ENCODE measurements at places on chromosomes 2 and 18.

GRCh38 chr2:238763471-238763995 lies 84.4 kb upstream of the TWIST2 start:
- DNase-seq, result no peak

- DNase-seq, result no peak
Measured at GRCh38 chr2:8674420-8675009, 7.3 kb upstream of the ID2 start.

GRCh38 chr18:25853691-25854433 lies 236.6 kb downstream of the SS18 start:
- no peak for DNase-seq

- DNase-seq, result no peak
Measured at GRCh38 chr2:11872948-11873269, 126.5 kb downstream of the LPIN1 start.

DNA sequence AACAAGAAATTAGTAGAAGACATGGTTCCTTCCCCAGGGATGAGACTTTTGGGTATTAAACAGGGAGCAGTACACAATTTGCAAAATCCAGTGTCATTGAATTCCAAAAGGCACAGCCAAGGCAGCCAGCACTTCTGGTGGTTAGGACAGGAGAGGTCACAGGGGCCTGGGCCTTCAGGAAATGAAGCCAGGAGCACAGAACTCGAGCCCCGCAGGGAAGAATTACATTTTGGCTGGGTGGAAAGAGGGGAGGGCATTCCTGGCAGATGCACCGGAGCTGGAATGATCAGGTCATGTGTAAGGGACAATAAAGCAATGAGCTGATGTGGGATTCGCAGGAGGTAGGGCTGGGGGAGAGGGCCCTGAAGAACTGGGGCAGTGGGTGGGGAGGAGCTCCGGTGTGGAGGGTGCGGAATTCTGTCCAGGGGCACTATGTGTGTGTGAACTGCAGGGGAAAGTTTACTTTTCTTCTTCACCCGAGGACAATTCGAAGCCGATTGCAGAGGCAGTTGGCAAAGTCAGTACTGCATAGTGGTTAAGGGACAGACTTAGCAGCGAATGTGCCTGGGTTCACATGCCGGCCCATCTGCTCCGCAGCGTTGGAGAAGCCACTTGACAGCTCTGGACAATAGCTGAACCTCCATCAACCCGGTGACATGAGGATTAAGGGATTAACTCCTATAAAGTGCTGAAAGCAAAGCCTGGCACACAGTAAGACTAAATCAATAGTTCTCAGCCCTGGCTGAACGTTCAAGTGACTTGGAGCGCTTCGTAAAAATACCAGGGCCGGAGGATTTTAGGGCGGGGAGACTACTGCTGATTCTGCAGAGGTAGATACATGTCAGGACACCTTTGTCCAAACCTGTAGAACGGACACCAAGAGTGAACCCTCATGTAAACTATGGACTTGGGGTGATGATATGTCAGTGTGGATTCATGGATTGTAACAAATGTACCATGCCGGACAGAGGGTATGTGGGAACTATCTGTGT lies 36.4 kb downstream of the ALPK2 start:
- DNase-seq, result no peak

DNA sequence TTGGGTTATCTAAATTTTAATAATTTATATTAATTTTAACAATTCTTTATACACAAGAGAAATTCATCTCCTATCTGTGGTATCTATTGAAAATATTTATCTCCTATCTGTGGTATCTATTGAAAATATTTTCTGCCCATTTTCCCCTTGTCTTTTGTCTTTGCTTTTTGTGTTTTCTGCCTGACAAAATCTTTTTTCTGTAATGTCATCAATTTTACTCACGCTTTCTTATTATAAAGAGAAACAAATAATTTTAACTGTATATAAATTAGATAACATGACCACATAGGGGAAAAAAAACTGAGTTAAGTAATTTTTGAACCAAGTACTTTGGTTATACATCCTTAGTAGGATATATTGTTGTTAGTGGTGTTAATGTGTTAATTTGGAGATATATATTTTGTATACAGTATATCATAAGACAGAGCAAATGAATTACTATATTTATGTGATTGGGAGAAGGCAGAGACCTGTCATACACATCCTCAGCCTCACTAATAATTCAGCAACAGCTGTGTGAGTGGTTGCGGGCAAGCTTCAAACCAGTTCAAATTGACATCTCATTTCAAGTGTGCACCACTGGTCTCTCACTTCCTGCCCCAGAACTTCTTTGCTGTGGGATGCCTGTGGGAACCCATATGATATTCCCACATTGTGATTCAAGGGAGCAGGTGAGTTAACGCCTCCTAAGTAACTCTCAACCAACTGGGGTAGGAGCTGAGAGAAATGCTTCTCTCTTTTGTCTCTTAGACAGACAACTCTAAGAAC lies 292.4 kb downstream of the SP3 start:
- no peak for DNase-seq

- no peak for DNase-seq
Measured at GRCh38 chr2:233402789-233403188, 48.5 kb downstream of the DGKD start.

- DNase-seq, result no peak
Measured at GRCh38 chr18:55485666-55486065, 102.3 kb downstream of the TCF4 start.

- DNase-seq, result no peak
Measured at GRCh38 chr18:5516841-5517240, 27.0 kb downstream of the EPB41L3 start.

GRCh38 chr2:84782717-84783442 lies 98.0 kb downstream of the TRABD2A start:
- peak; percentile 20 for DNase-seq

DNA sequence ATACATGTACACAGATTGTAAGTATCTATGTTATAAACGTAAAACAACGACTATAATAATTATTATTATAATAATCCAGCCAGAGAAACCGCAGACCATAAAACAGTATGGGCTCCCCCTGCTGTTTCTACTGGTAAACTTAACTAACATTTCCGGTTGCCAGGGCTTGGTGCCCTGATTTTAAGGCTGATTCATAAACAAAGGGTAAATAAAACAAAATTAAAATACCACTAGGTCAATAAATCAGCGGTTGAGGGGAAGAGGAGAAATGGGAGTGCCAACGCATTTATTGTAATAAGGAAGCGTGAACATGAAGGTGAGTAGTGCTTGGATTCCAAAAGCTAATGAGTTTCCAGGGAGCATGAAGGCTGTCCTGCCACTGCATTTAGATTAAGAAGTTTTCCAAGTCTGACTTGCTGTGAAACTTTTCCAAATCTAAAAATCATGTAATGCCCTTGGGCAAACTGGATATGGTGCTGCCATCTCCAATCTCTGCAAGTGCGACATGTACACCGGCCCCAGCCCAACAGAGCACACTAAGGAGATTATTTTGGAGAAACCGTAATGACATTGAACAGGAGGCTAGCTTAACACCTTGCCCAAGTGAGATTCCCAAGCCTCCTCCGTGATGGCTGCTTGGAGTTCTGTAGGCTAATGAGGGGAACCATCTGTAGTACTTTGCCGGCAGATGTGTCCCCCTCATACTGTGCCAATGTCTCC lies 50.7 kb upstream of the HNRNPA3 start:
- peak; percentile 10 for DNase-seq

DNA sequence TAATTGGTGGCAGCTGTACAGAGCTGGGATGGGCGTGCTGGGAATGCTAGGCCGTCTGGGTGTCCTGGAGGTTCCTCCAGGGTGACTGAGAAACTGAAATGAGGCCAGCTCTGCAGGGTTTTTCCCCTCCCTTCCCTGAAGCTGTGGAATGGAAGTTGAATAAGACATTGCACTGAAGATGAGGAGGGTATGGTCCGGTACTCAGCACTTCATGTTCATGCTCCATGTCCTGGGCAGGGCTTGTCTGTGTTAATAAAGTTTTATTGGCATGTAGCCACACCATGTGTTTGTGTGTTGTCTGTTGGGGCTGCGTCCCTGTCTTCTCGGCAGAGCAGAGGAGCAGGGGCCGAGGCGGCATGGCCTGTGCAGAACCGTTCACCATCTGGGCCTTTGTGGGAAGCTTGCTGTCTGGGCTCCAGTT lies 154.0 kb downstream of the LDLRAD4 start:
- DNase-seq, result no peak

- no peak for DNase-seq
Measured at GRCh38 chr2:71932037-71932779, 215.5 kb downstream of the CYP26B1 start.

- no peak for DNase-seq
Measured at GRCh38 chr18:39801010-39801409, 2154.0 kb upstream of the PIK3C3 start.

DNA sequence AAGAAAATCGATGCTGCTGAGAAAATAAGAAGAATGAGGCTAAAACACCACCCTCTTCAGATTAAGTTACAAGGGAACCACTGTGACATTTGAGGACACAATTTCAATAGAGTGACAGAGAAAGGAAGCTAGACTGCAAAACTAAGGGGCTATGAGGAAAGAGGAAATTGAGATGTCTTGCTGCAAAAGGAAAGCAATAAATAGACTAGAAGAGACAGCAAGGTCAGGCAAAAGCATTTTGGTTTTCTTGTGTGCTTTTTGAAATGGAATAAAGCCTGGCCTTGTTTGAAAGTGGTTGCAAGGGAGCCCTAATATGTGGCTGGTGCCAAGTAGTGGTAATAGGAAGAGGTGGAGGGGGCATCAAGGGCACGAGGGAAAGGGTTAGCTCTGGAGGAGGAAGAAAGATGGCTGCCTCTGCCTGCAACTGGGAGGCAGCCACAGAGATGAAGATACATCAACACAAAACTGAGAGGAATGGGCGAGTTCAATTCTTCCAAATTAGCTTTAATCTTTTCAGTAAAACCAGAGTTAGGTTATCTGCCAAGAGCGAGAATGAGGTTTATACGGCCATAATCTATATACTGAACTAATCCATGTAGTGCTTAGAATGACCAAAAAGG lies 1.2 kb upstream of the MRO start:
- DNase-seq, result no peak

- no peak for DNase-seq
Measured at GRCh38 chr2:135552887-135553286, 21.6 kb downstream of the R3HDM1 start.

- DNase-seq, result no peak
Measured at GRCh38 chr2:72211350-72211749, 63.7 kb upstream of the CYP26B1 start.

DNA sequence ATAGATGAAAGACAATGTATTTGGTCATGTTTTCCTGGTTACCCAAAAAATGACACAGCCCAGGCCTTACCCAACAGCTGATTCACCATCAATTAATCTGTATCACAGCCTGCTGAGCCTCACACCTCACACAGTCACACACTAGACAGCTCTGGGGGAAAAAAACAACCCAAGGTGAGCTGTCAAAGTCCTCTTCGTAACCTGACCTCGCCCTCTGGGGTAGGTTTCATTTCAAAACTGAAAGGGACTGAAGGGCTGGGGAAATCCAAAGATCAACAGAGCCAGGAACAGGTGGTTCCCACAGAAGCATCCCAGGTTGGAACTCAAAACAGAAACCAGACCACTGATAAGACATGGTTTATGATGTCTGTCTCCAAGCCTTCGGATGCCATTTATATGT lies 18.2 kb upstream of the PCBP1 start:
- DNase-seq, result peak; percentile 77

DNA sequence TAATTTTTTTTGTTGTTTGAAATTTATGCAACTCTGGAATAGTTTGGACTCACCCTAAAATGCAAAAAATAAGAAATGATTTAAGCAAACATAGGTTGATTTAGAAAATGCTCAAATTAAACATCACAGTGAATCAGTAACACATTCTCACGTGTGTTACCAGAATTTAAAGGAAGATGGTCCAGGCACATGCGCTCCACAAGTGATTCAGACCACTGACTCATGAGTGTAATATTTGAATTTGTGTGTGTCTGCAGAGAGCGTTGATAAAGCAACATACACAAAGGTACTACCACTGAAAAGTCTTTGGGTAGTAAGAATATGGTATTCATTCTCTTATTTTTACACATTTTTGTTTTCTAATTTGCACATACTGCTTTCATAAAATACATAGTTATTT lies 7.9 kb downstream of the SS18 start:
- no peak for DNase-seq

DNA sequence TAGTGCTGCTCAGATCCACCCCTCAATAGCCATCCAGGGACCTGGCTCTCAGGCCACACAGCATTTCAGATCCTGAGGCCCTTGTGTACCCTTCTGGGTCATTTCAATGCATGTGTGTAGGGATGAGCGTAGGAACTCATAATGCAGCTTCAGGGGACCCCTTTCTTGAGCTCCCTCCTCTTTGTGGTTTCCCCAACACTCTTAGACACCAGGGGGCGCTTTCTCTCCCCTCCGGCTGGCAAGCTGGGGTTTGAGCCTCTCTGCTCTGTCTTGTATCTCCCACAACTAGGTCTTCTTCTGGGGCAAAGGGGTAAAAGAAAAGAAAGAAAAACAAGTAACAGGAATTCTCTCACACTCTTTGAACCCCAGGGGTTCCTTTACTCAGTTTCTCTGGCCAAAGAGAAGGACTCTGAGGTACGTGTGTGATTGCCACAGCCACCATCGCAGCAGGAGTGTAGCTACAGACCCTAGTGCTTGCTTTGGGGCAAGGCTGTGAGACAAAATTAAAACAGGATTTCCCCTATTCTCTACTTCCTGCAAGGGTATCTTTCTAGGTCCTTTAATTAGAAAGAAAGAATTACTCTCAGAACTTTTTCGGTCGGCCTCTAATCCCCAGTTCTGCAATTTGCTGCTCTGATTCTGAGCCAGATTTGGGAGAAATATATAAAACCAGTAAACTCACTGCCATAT lies 38.0 kb downstream of the CABYR start:
- DNase-seq, result peak; percentile 6

- DNase-seq, result no peak
Measured at GRCh38 chr2:46252891-46253659, 44.1 kb upstream of the EPAS1 start.

DNA sequence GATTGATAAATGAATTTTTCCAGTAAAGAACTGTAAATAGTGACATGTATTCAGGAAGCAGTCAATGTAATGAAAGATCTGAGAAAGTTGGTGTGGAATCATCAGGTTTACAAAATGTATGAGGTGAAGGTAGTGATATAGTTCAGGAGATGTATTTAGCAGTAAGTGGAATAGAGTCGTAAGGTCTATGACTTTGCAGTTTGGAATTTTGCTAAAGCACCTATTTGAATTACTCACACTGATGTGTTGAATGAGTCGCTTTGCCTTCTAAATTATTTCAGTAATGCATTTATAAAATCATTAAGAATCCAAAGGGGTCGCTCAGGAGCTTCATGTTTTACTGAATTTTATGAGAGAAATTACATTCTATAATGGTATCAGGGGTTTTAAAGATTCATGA lies 713.7 kb downstream of the DSC3 start:
- DNase-seq, result no peak

DNA sequence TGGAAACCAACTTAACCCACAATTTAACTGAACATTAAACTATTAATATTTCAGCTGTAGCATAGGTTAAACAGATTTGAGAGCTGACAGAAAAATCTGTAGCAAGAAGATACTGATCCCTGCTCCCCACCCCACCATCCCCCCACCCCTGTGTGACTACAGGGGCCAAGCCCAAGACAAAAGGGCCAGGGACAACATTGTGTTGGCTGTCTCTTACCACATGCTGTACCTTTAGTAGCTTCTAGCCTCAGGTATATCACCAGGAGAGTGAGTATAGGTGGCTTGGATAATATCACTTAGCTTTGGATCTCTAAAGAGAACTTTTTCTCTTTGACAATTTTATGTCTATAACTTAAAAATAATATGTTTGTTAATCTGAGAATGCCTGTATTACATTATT lies 140.7 kb downstream of the AGPS start:
- DNase-seq, result no peak

GRCh38 chr18:4352746-4353551 lies 102.2 kb downstream of the DLGAP1 start:
- no peak for DNase-seq

Measured in stimulated activated CD4-positive, alpha-beta T cell treated with anti-CD3 and anti-CD28 coated beads, Interleukin-2, amount 100 ng/mL, for 4 hours (primary cell).